Hippocampal formation (tissue), 2 donors: ENCODE measurements at places on chromosomes 5 and 9.

- no peak for DNase-seq
These were observed 70.5 kb downstream of the FOXD1 start for GRCh38 chr5:73378070-73378469.

DNA sequence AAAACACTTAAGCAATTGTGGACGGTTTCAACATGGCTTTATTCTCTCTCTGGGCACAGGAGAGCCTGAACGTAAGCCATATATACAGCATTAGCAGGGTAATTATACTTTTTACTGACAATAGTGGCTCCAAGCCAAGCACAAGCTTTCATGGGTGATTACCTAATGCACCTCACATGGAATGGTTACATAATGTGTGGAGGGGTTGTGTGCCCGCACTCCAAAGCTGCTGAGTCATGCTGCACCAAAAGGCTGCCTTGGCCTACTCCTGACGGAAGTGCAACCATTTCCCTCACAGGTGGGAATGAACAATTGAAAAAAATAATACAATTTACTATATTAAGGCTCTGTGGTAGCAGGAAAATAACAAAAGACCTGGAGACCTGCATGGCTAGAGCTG is 86.5 kb upstream of the ATP10B start:
- DNase-seq, result no peak

GRCh38 chr9:34994260-34994899 is 4.8 kb downstream of the DNAJB5 start:
- DNase-seq, result no peak

GRCh38 chr5:39475159-39475571 is 50.4 kb upstream of the DAB2 start:
- no peak for DNase-seq
